ENCODE measurements at places on chromosomes 3 and 15.

GRCh38 chr15:87645723-87646122 is 610.8 kb downstream of the NTRK3 start:
- no peak for DNase-seq

DNA sequence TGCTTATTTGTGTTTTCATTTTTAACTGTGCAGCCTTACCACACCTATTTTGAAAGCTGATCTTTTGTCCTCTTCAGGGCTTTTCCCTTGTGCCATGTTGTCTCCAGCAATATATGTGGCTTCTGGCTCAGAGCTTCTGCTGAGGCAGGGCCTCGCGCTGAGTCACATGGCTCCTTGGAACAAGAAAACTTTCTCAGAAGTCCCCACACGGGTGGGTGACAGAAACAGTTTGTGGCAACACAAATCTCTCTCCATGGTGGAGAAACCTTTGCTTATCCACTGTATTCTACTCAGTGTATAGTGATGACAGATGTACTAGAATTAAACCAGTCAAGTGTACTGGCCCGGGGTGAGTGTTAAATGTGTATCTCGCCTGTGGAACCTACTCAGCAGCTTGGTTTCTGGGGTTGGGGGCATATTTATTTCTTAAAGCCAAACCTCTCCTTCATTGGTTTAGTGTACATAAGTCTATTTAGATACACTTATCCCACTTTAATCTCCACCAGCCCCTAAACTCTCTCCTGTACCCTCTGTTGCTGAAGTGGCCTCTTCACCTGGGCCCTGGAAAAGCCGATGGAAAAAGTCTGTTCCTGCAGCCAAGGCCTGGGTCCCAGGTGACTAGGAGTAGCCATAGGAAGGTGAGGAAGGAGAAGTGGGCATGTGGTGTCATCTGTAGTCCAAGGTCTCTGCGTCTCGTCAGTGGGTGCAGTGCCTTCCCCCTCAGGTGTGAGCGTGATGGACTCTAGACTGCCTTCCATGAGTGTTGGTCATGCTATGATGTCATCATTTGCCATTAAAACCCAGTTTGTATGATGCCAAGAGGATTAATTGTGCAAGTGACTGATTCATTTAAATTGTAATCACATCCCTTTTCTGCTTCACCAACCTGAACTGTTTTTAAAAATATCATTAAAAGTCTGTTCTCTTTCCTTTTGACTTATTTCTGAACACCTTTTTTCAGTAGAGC is 3.2 kb upstream of the FBXL22 start:
- DNase-seq, result no peak

GRCh38 chr3:57709559-57709958 is 16.7 kb upstream of the DENND6A start:
- no peak for DNase-seq

GRCh38 chr15:47743886-47744285 is 26.6 kb downstream of the SEMA6D start:
- DNase-seq, result no peak

GRCh38 chr3:11566916-11567315 is 76.8 kb downstream of the VGLL4 start:
- DNase-seq, result no peak

GRCh38 chr3:77513542-77513941 is 473.6 kb downstream of the ROBO2 start:
- DNase-seq, result no peak
